Activated B cell treated with CpG ODN at 0.5 μM for 24 hours (primary cell): ENCODE measurements at places on chromosomes 4 and X.
A peak's percentile ranks its signal among the peaks of the same experiment; 100 is the strongest.

- DNase-seq: no peak
Observed at GRCh38 chrX:69988955-69989394, 60.8 kb downstream of the AWAT2 start.

DNA sequence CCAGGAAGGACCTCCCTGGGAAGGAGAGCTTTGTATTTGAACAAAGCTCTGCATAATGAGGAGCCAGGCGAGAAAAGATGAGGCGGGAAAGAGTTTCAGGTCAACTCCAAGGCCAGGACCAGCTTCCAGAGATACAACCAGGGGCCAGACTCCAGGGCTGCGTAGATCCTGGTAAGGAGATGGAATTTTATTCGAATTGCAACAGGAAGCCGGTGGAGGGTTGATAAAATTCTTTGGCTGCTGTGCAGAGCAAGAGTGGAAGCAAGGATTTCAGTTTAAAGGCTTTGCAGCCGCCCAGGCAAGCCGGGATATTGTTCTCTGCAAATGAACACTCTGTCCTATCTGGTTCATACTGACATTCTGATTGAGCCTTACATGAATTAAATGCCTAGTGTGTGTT is 40.2 kb upstream of the CBR4 start:
- no peak for DNase-seq

DNA sequence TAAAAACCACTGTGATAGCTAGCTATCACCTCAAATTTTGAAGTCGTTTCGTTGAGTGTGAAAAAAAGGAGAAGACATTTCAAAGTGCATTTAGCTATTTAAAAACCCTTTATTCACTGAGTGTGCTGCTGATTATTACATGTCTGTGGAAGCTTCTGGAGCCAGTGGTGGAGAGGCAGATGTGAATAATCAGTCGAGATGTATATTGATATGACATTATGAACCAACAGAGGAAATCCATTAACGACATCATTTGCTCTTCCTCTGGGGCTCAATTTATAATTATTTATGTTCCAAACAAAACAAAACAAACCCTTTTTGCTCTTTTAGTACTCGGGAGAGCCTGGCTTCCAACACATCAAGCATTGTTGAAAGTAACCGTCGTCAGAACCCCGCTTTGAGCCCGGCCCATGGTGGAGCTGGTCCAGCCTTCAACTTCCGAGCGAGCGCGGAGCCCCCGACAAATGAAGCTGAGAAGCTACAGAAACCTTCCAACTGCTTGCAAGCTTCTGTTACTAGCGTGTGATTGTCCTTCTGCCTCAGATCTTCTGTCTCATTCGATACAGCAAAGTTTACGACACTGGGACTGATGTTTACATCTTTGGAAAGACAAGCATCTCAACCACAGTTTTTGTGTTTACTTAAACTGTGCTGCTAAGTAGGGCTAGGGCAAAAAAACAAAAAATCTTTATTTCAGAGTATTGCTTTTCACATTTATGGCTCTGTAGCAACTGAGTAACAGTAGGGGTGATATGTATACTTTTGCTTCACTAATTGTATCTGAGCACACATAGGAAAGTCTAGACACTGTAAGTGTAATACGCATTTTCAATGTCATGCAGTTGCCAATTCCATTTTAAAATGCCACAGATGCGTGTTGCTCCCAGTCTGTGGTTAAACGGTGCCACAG is 111.9 kb downstream of the STOX2 start:
- no peak for DNase-seq

GRCh38 chr4:32798471-32799159 is 2078.4 kb downstream of the PCDH7 start:
- no peak for DNase-seq

DNA sequence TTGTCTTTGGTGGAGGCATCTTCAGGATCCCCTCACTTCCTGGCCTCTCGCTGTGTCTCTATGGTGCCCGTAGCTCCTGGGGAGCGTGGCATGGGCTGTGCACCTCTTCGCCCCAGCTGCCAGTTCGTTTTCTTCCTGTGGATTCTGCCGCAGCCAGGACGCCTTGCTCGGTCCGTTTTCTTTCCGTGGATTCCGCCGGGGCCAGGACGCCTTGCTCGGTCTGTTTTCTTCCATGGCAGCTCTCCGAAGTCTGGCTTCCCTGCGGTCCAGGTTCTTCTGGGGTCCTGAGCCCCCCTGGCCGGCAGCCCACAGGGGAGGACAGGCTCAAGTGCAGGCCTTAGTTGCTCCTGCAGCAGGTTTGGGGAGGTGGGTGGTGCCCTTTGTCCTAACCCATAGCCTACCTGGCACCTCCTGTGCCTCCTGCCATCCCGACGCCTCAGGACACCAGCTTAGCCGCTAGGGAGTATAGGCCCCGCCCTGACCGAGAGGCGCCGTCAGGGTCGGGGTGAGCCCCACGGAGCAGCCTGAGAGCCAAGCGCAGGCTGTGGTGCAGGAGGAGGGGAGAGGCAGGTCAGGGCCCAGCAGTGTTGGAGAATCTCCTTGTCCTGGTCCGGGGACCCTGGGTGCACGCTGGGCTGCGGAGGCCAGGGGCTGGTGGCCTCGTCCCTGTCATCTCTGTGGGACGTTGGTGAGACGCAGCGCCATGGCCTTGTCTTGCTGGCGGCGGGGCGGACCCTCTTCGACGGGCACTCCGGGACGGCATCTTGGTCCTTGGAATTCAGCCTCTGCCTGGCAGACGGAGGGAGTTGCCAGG is 27.1 kb downstream of the UVSSA start:
- peak; percentile 11 for DNase-seq

GRCh38 chrX:47499293-47499692 is 16.3 kb upstream of the ZNF41 start:
- DNase-seq: no peak

GRCh38 chrX:154739952-154740465 is 10.9 kb downstream of the GAB3 start:
- no peak for DNase-seq

DNA sequence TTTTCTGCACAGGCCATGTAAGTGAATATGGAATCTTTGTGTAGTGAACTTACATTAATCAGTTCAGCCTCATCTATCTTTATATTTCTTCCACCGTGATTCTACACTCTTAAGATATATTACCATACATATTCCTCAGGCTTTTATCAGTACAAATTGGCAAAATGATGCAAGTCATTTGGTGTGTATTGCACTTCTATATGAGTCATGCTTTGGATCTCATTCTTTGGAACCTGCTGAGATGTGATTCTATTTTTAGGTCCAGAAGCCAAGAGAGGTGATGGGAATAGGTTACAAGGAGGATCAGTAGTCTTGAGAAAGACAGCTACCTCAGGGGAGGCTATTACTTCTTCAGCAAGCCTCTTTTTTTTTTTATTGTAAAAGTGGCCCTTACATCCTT is 204.4 kb downstream of the ZNF330 start:
- no peak for DNase-seq

DNA sequence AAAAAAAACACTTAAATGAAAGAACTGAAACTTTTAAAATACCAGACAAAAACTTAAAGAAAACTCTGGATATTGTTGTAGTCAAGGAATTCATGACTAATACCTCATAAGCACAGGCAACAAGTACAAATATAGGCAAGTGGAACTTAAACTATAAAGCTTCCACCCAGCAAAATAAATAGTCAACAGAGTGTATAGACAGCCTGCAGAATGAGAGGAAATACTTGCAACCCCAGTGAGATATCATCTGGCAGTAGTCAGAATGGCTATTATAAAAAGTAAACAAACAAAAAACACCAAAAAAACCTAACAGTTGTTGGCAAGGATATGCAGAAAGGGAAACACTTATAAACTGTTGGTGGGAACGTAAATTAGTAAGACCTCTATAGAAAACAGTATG is 9.6 kb upstream of the RPS6KA6 start:
- DNase-seq: no peak

- DNase-seq: no peak
Observed at GRCh38 chr4:42412251-42412650, 15.0 kb downstream of the SHISA3 start.

- peak; percentile 67 for DNase-seq
Observed at GRCh38 chr4:143335979-143336780, 496 bp upstream of the GAB1 start.

- DNase-seq: no peak
Observed at GRCh38 chrX:85012098-85012497, 8.4 kb downstream of the APOOL start.

GRCh38 chr4:107974523-107974922 is 15.2 kb upstream of the HADH start:
- no peak for DNase-seq

DNA sequence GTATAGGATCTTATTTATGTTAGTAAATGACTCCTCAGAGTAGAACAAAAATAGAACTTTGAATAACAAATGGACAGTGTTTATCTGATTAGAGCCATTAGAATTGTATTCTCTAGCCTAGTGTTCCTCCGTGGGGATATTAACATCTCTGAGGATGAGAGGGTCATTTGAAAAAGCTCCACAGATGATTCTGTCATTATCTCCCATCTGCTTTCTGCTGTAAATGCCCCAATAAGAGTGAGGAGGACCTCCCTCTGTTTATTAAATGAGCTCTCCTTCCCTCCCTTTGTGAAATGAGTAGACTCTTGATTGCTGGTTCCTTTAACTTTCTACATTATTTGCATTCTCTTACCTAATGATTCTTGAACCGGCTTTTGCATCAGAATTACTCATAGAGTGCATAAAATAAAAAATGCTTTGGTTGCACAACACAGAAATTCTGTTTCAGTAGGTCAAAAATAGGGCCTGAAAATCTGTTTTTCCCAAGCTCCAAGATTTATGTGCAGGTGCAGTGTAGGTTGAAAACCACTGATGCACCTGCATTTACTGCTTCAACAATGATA is 18.0 kb downstream of the GC start:
- DNase-seq: no peak

DNA sequence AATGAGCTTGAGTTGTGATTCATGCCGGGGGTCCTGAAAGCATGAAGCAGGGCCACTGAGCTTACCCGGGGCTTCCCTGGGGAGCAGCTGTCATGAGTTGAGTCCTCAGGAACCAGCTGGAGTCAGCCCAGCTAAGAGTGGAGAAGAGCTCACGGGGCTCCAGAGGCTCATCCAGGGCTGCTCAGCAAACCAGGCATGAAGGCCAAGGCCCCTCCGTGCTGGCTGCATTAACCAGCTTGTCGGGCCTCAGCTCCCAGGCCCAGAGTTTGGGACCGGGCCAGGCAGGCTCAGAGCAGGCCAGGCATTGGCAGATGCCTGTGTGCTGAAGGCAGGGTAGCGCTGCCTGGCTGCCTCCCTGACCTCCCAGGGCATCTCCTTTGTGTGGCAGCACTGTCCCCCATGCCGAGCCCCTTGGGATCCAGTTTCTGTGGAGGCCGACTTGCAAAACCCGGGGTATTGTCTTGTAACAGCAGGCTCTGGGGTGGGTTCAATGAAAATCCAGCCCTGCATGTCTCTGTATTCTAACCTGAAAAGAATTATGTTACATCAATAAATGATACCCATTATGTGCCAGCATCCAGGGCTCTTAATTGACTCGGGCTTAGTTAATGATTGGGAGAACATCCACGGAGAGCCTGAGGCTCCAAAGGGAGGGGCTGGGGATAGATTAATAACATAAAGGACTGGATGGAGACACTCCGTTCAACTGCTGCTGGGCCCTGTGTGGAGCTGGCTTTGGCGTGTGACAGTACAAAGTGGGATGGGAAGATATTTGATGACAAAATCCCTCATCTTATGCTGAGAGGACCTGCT is 68.0 kb upstream of the MSX1 start:
- DNase-seq: no peak

DNA sequence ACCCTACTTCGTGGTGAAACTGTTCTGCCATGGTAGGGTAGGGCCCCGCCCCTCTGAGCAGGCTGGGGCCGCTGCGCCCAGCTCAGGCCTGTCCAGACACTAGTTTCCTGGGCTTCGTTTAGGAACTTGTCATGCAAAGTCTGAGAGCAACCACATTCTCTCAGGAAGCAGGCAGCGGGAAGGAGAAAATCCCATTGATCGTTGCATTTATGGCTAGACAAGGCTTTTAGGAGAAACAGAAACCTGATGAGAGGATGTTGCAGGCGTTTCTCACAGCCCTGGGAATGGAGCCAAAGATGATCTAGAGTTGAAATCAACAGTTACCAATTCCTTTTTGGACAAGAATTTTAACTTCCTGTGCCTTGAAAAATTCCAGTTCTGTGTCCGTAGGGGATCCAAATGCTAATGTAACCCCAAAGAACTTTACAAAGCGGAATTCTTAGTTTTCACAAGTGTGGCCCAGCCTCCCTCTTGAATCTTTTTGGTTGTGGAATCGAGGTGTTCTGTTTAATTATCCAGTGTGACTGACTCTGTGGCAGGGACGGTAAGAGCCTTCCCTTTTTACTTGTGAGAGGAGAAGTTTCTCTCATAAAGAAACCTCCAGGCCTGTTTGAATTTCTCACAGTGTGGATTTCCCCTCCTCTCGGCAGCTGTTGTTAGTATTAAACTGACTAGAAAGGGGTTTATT is 4.5 kb upstream of the CXCL9 start:
- no peak for DNase-seq

DNA sequence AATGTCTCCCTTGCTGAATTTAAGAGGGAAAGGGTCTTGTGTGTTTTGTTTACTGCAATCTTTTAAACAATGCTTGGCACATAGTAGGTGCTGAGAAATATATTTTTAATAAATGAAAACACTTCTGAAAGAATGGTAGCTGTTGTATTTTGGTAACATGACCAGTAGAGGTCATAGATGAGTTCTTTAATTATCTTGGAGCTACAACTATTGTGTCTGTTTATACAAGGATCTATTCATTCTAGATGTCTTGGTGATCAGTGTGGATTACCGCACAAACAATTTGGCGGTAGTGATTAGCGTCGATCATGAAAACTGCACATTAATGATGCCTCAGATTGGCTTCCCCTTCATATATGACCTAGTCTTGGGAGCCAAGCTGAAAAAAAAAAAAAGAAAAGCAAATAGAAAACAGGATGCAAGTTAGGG is 21.4 kb upstream of the SCRG1 start:
- DNase-seq: no peak

DNA sequence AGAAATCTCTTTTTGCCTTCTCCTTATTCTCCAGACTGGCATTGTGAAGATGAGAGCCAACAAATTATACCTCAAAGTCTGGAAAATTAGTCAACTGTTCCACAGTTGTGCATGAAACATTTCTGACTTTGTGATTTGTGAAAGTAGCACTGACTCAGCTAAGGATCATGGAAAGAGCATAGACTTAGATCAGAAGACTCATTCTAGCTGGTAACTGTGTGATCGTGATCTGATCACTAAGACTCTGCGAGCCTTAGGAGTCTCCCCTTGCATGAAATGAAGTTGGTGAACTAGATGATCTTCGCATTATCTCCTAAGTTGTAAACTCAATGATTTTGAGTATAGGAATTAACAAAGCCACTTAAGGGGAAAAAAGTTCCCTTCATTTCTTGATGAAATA is 668.1 kb downstream of the RPA4 start:
- DNase-seq: no peak

- no peak for DNase-seq
Observed at GRCh38 chr4:68002906-68003305, 39.6 kb upstream of the TMPRSS11A start.

- no peak for DNase-seq
Observed at GRCh38 chr4:75011131-75011795, 78.3 kb downstream of the PARM1 start.
